Urinary bladder (tissue), 4 donors: ENCODE measurements at places on chromosomes 5 and 9. TPM values are rescaled to one million over a fixed set of nuclear protein-coding genes. Genes with fewer than 3 reads are reported as not detected.

Gene JAKMIP2
- total RNA-seq: 4.5 TPM

Gene PCDHB15
- 7.8 TPM for total RNA-seq

Gene PKD2L2
- total RNA-seq: 0.21 TPM

Gene HTR1A
- total RNA-seq: not detected
